ENCODE measurements at places on chromosomes 1 and 21.

GRCh38 chr1:36529769-36530260 is 47.1 kb upstream of the CSF3R start:
- no peak for DNase-seq

DNA sequence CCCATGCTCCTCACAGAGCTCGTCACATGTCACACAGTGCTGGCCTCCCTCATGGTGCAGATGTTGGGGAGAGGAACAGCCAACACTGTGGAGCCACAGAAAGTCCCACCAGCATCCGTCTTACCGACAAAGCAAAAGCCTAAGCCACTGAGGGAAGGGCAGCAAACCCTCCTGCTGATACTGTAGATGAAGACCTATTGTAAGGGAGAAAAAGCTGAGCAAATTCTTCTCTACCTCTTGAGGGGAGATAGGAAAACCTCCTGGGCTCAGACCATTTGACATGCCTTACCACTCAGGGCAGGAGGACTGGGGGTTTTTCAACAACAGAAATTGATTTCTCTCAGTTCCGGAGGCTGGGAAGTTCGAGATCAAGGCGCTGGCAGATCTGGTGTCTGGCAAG is 95.9 kb downstream of the WDR64 start:
- no peak for DNase-seq

GRCh38 chr1:151945725-151946722 is 36.7 kb upstream of the THEM4 start:
- peak; percentile 92 for DNase-seq

- peak; percentile 73 for DNase-seq
These were observed 125.1 kb upstream of the IPO9 start for GRCh38 chr1:201703621-201704438.

- DNase-seq, result no peak
These were observed 194.6 kb downstream of the NRIP1 start for GRCh38 chr21:14869984-14870852.

DNA sequence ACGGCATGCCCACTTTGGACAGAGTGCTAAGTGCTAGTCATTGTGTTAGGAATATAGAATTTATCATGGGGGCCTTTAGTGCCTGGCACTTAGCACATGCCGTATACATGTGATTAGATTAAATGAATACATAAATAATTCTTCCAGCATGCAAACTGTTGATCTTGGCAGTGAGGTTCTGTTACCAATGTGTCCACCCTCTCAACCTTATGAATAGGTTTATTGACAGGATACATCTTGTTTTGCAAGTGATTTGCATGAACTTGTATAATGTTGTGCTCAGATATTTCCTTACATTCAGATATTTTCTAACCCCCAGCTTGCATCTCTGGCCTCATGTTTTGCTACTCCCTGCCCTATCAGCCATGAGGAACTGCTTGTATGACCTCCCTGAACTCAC is 60.3 kb upstream of the ZNF648 start:
- no peak for DNase-seq

- no peak for DNase-seq
These were observed 373.0 kb downstream of the PLPP3 start for GRCh38 chr1:56206391-56206790.

DNA sequence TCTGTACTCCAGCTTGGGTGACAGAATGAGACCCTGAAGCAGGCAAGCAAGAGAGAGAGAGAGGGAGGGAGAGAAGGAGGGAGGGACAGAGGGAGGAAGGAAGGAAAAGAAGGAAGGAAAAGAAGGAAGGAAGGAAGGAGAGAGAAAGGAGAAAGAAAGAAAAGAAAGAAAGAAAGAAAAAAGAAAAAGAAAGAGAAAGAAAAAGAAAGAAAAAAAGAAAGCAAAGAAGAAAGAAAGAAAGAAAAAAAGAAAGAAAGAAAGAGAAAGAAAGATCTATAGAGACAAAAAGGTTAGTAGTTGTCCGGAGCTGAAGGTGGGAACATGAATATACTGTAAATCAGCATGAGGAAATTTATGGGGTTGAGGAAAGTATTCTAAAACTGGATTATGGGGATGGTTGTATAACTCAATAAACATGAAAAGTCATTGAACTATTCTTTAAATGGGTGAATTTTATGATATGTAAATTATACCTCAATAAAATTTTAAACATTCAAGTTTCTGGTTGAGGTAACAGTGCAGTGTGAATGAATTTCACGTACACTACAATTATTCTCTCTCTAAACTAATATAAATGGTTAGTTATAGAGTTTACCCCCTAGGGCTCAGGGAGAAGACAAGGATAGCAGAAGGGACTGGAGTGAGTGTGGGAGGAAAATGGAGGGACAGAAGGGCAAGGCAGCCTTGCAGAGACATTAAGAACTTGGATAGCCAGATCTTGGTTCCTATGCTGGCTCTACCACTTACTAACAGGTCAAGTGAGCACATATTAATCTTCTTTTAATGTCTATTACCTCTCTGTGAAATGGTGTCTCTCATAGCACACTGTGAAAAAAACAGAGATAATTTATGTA is 24.8 kb upstream of the SERTAD4 start:
- no peak for DNase-seq

DNA sequence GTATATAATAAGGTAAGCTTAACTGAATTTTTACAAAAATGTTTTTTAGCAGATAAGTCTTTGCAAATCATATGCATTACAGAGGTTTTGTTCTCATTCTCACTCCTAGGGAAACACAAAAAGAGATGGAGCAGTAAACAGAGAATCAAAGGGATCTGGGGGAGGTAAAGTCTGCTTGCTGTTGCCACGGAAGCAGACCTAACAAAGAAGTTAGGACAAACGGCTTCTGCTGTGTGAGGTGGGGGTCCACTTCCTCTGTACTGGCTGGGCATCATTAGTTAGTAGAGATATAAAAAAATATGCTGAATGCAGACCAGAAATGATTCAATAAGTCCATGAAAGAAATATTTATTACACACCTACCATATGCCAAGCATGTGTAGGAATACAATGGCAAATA is 34.2 kb downstream of the GJA5 start:
- no peak for DNase-seq

GRCh38 chr1:245094092-245094491 is 60.7 kb upstream of the KIF26B start:
- DNase-seq, result no peak

DNA sequence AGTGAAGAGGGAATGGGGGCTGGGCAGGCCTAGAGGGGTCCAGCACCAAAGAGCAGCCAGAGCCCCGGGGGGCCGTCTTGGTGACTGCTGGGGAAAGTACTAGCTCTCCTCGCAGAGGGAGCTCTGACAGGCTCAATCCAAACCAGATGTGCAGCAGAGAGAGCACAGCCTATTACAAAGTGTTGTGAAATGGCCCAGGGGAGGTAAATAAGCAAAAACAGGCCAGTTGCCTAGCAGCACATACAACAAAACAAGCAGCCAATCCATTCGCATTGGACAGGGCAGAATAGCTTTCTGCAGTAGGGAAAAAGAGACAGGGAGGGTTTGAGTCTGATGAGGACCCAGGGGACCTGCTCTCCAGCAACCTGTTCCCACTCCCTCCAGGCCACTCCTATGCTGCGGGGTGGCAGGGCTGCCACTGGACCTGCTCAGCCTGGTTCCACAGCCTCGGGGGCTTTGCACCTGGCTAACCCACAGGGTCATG is 239.6 kb upstream of the FGGY start:
- DNase-seq, result peak; percentile 78

- no peak for DNase-seq
These were observed 187.2 kb upstream of the FOXD3 start for GRCh38 chr1:63135174-63135512.

DNA sequence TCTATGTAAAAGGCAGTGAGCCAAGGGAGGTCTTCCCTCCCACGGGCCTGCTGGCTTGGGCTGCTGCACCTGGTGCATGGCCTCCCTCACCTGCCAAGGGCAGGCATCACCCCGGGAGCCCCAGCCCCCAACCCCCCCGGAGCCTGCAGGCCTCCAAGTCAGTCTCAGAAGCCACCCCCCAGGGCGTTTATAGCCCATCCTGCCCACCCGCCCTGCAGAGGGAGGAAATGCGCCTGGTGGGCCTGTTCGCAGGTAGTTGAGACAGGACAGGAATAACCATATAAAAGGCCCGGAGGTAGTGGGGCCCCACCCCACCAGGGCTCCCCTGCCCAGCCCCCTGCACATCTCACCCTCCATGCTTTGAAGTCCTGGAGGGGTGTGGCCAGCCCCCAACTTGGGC is 18.2 kb upstream of the ARF1 start:
- DNase-seq, result no peak

DNA sequence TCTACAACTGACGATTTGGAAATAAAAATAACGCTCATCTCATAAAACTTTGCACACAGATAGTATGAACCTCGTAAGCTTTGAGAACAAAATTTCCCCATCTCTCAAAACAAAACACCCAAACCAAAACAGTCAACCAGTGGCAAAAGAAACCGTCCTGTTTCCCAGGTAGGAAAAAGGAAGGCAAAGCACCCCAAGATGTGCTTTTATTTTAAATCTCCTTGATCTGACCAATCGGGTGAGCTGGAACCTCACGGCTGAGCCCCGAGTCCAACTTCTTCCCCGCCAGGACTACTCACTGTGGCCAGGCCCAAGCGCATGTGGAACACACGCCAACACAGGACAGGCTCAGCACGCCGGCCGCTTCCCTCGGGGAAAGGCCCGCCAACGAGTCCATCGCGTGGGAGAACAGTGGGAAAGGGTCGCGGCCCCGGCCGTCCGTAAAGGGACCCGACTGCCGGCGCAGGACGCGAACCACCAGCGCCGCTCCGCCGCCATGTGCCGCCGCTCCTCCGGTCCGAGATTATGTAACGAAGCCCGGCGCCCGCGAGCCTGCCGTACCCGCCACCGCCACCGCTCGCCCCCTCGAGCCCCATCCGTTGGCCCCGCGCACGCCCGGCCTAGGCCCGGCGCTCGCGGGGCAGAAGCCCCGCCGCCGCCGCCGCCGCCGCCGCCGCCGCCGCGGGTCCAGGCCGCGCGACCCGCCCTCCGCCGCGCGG is 759 bp downstream of the AHCTF1 start:
- DNase-seq, result peak; percentile 6

GRCh38 chr1:145711213-145711651 is 4.1 kb upstream of the PDZK1 start:
- DNase-seq, result no peak

DNA sequence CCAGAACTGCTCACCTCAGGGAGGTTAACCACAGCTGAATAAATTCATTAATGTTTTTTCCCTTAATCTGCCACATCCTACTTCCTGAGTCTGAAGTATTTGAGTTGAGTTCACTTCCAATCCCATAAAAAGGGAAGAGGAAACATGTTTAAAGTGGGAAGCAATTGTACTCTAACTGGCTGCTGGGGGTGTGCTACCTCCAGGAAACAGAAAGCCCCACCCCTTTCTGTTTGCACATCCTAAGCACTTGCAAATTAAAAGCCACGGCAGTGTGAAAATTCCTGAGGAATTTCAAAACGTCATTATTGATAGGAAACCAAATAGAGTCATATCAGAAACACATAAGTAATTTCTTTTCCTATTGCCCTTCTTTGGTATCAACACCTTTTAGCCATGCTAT is 307.0 kb upstream of the NR5A2 start:
- no peak for DNase-seq

DNA sequence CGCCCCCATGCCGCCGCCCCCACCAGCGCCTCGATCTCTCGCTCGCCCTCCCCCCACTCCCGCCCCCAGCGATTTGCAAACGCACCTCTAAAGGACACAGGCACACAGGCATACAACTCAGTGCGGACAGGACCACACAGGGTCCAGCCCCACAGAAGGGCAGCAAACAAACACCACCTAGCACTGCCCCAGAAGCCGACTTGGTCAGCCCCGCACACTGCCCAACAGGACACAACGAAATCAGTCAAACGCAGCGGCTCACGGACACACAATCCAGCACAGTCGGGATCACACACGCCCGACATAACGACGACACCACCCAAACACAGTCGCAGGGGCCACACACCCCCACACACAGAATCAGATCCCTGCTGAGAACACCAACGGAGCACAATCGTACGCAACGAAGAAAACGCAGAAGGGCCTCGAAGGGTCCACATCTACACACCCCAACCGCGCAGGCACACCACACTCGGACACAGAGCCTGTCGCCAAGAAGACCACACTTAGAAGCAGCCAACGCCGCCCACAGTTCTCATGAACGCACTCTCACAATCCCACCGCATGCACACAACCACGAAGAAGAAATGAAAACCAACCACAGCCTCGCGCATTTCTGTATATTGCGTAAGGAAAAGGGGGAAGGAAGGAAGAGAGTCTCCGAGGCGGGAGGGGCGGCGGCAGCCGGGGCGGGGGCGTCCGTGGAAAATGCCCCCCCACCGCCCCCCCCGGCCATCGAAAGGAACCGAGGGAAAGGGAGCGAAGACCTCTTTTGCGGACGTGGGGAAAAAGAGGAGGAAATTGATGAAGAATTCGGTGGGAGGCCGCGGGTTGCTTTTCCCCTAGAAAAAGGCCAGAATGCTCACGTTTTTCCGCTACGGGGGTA is 481 bp downstream of the TAL1 start:
- DNase-seq, result no peak

GRCh38 chr1:160522622-160523345 is at the start of gene SLAMF6:
SLAMF6 (minus strand) TSS chr1:160523255; CDS start chr1:160523192, 63 bp downstream.
- DNase-seq, result no peak

GRCh38 chr1:182389619-182390047 is 2.0 kb downstream of the GLUL start:
- DNase-seq, result no peak

GRCh38 chr1:205416322-205416721 is 5.5 kb downstream of the LEMD1 start:
- no peak for DNase-seq

DNA sequence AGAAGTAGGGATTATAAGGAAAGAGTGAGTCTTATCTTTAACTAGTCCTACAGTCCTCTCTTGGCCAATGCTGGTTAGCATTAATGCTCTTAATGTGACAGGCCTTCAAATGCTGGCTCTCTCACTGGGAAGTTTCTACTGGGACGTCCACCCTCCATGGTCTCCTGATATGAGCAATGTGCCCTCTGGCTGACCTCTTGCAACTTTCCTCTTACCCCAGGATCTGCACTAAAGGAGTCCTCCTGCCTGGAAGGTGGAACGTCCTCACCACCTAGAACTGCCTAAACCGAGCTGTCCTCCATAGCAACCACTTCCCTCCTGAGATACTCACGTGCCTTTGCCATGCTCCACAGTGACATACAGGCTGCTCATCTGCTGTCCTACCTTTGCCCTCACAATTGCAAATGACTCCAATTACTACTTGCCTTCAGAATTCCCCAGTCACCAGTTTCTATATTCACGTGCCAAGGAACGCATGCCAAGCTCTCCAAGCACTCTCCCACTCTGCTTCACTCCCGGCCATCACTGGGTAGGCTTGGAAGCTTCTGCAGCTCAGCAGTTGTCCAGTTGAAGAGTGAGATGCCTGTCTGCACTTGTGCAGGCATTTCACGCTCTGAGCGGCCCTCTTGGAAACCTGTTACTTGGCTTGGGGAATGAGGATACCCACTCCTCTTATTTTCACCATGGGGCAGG is 404.7 kb downstream of the RRAGC start:
- no peak for DNase-seq

All from T1000 (cell line).